Smooth muscle cell of the brain vasculature (primary cell): ENCODE measurements at places on chromosomes 4 and X.

DNA sequence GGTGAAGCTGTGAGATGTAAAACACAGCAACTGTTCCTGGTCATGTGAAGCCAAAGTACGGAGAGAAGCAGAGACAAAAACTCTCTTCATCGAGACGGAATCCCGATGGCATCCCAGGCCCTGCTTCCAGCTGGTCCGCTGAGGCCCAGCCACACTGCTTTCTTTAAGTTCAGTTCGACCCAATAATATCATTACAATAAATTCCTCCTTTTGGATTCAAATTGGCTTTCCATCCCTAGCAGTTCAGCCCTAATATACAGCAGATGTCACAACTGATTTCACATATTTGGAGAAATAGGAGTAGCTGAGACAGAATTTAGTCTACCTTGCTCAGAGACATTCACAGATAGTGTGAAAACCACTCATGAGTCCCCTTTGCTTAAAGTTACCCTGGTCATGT is 98.3 kb upstream of the SPRY1 start:
- DNase-seq: no peak

DNA sequence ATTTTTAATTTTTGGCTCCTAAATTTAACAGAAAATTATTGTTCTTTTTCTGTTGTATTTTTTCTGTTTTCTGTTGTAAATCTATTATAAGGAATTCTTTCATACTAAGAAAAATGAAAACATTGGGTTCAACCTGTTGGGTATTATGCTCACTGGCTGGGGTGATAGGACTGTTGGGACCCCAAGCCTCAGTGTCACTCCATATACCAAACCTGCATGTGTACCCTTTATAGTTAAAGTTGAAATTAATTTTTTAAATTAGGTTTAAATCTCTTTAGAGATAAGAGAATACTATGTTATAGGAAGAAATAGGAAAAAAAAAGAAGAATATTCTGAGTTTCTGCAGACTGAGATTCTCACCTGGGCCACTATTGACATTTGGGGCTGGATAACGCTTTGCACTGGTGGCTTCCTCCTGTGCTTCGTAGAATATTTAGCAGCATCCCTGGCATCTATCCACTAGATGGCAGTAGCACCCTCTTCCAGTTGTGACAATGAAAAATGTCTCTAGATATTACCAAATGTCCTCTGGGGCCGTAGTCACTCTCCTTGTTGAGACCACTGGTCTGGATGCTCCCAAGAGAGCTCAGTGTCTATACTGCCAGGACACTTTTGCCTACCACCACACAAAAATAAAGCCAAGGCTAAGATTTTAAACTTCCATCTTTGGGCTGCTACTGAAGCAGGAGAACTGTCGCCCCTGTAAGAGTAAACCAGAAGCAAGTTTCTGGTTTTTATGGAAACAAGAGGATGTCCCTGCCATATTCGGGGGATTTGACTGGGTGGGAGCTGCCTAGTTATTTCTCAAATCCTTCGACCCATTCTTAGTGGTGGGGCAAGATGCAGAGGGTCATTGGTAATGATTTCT is 22.4 kb upstream of the CLTRN start:
- peak; percentile 35 for DNase-seq

- DNase-seq: no peak
Measured at GRCh38 chrX:118521435-118521834, 25.8 kb downstream of the DOCK11 start.

GRCh38 chr4:150006197-150006596 is 72.0 kb upstream of the DCLK2 start:
- no peak for DNase-seq

DNA sequence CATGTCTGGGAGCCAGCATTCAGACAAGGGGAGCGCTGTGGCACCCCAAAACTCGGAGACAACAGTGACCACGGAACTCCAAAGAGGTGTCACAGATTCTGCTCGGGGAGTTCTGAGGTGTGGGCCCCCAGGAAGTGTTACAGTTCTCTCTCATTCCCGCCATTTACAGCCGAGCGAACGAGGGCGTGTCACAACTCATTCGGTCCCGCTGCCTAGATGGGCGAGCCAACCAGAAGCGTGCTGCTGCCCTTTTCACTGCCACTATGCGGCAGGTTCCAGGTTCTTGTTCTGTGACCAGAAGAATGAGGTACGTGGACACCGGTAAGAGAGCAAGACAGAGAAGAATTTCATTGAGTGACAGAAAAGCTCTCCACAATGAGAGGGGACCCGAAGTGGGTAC is 1370.6 kb upstream of the AGA start:
- DNase-seq: no peak

DNA sequence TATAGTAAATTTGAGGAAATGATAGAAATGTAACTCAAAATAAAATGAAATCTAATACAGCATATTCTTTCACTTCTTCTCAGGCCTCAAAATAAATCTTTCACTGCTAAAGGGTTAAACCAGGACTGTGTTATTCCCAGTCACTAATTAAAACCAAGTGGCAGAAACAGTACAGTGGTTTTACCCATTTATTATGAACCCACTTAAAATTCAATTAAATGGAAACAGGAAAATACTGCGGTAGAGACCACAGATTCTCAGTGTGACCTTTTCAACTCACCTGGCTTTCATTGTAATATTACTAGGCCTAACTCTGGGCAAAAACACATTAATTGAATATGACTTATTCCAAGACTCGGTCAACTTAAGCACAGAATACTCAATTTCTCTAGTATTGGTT is 176.5 kb upstream of the DKK2 start:
- no peak for DNase-seq

- no peak for DNase-seq
Measured at GRCh38 chr4:144653781-144654545, 8.0 kb downstream of the HHIP start.

DNA sequence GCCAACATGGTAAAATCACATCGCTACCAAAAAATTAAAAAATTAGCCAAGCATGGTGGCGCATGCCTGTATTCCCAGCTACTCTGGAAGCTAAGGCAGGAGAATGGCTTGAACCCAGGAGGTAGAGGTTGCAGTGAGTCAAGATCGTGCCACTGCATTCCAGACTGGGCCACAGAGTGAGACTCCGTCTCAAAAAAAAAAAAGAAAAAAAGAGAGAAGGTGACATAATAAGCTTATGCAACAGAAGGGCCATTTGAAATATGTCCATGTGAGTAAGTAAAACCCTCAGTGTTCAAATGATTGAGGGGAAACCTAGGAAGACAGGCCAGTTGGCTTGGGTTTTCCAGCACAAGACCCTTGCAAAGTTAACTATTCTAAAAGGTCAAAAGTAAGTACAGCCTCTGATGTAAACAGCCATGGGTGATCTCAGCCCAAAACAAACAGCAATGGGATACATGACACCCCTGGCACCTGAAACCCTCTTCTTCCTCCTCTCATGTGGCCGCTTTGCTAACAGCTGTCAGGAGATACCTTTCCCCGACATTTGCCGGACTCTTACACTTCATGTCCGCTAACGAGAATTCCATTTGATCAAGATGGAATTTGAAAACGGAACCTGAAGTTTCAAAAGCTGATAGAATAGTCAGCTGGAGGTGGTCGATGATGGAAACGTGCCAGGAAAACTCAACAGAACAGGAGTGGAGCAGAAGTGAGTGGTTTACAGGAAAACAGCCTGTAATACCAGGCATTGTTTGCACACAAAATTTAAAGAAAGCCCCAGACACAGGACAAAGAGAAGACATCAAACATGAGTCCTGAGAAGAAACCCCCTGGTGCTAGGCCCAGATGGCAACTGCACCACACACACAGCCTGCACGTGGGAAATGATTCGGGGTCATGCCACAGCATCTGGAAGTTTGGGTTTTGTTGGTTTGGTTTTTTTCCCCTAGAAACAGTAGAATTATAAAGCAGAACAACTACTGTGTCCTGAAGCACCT is 93.0 kb upstream of the STS start:
- peak; percentile 20 for DNase-seq

GRCh38 chrX:129997086-129997485 is 14.7 kb downstream of the BCORL1 start:
- DNase-seq: no peak

DNA sequence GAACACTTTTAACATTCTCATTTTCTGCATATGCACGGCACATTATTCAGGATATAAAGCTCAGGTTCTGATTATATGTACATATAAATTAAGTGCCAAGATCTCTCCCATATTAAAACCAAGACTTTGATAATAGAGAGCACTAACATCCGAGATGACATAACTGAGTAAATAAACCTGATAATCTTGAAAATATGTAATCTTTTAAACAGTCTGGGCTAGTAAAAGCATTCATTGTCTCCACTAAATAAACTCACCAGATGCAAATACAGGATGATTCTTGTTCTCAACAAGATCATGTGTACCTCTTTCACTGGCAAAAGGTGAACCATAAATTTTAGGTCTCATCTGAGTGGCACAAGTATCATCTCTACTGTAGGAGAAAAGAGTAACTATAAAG is 942.2 kb downstream of the TRAM1L1 start:
- no peak for DNase-seq

DNA sequence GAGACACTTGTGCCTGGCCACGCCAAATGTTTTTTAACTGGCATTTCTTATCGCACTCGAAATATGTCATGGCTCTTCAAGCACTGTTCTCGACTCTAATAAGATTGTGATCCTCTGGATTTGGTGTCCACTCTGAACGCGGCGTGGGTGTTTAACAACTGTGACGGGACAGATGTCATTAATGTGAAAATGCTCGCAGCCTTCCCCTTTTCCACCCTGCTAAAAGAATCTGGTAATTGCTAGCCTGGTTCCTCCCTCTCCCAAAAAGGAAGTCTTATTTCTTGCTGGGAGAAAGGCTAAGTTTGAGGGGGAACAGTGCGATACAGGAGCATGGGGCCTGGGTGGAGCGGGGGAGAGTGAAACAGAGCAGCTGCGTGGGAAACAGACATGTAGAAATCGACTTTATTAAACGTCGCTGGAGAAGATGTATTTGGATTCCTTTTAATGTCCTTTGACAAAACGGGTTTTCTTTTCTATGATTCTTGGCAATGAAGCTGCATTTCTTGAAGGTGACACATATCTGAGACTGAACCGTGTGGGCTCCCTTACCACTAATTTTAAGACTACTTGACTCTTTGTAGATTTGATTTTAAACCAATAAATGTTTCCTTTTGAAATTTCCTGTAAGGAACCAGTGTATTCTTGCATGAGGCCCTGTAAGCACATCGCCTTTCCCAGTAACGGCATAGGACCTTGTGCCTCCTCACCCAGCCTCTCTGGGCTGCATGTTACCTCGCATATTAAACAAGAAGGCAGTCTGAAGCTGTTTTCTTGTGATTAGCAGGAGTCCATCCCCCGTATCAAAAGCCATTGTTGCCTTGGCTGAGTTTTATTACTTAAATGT is 17.8 kb downstream of the TBC1D1 start:
- no peak for DNase-seq

DNA sequence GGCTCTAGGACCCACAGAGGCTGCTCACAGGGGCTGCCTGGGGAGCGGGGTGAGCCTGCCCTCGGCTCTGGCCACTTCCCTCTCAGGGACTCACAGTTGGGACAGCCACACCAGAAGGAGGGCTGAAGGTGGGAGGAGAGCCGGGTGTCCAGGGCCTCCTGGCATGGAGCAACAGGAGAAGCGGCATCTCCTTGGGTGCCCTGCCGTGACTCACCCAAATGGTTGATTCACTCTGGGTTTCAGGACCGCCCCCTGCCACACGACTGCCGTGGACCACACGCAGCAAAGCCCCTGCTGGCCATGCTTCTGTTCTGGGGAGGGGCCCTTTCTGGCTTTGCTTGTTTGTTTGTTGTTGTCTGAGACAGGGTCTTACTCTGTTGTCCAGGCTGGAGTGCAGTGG is 86.0 kb upstream of the AFAP1 start:
- DNase-seq: no peak

DNA sequence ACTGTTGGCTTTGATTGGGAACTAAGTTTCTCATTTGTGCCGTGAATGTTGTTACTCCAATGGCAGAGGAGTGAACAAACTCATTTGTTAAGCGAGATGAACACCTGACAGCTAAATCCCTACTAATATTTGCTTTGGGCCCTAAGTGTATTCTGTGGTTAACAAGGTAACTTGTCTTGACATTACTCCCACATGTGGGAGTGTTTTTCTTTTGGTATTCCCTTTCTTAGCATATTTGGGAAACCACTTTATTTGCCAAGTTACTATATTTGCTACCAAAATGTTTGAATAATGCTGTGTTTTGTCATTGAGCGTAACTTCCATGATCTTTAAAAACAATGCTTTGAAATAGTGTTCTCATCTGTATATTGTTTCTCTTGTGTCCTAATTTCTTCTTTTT is 82.5 kb downstream of the ARHGAP10 start:
- DNase-seq: no peak

GRCh38 chrX:133402830-133403625 is 12.3 kb downstream of the GPC4 start:
- no peak for DNase-seq

DNA sequence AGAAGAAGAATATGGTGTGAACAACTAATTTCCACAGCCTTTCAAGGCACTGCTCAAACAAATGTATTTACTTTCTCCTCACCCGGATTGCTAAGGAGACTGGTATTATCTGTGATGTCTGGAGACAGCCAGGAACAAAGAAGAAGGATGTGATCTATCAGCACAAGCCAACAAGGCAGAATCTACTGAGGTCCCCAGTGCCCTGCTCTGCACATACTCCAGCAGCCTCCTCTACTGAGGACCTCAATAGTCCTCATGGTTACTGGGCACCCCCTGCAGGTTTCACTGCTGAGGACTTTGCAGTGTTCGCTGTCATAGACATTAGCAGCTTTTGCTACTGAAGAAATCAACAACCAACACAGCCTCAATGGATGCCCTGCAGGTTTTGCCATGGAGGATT is 930.1 kb downstream of the ADGRL3 start:
- DNase-seq: no peak

DNA sequence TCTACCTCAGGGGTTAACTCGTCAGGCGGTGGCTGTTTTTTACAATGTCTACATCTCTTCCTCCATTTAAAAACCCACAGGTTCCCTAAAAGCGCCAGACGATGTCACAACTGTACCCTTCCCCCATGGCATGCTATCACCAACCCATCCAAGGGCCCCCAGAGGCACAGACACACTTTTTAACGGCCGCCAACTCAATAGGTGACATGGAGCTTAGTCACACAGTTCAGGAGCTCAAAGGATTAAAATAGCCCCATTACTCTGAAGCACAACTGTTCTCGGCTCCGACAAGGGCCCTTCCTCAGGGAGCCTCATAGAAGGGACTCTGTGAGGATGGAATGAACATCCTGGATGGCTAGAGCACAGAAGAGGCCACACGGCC is 12.4 kb downstream of the SH3KBP1 start:
- DNase-seq: no peak

DNA sequence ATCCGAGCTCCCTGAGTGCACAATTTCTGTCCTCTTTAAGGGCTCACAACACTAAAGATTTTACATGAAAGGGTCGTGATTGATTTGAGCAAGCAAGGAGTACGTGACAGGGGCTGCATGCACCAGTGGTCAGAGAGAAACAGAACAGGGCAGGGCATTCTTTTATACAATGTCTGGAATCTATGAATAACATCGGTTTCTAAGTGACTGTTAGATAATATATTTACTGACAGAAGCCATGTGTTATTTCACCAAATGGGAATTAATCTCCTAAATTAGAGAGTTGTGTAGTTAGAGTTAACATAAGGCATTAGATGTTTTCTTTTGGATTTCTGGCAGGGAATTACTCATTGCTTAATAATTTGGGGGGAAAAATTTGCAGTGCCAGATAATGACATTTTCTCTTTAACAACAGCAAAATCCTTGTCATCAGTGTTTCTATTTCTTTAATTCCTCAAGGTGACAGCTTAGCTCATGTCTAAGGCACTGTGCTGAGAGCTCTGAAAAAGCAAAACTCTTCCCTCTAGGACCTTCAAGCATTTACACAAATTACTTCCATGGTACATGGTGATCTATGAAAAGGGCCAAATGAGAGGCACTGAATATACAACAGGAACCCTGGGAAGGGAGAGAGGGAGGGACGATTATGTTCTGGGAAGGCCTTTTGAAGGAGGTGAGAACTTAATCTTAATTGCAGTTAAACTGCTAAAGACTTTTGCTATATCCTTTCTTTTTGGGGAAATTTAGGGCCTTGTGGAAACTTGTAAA is 145.0 kb downstream of the RTL3 start:
- no peak for DNase-seq
